NCI-H1092 treated with DMSO at 0.1 percent for 48 hours (cell line): ENCODE measurements at places on chromosomes 1 and 21.

GRCh38 chr1:73801912-73802429, 396.0 kb downstream of the LRRIQ3 start:
- no peak for DNase-seq

DNA sequence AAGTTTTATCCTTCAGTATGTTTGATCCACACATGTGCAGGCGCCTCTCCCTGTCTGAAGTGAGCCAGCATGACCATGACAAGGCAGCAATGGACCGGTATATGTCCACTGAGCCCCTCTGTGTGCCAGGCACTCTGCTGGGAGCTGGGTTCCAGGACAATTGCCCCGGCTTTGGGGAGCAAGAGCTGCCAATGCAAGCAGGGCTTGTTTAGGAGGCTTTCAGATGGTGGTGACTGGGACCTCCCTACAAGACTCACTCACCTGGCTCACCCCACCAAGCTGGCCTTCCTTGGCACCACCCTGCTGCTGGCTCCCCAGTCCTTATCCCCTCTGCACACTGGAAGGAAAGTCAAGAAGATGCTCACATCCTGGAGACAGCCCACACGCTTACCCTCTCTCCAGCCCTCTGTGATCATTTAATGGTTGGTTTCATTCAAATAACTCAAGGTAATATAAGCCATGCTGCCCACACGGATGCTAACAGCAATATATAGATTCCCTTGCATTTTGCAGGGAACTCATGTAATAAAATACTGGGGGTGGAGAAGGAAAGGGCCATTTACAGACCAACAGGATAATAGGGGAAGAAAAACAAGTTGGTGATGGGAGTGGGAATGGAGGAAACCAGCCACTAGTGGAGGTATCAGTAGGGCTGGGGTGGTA, 23.6 kb downstream of the KCND3 start:
- DNase-seq, result no peak

DNA sequence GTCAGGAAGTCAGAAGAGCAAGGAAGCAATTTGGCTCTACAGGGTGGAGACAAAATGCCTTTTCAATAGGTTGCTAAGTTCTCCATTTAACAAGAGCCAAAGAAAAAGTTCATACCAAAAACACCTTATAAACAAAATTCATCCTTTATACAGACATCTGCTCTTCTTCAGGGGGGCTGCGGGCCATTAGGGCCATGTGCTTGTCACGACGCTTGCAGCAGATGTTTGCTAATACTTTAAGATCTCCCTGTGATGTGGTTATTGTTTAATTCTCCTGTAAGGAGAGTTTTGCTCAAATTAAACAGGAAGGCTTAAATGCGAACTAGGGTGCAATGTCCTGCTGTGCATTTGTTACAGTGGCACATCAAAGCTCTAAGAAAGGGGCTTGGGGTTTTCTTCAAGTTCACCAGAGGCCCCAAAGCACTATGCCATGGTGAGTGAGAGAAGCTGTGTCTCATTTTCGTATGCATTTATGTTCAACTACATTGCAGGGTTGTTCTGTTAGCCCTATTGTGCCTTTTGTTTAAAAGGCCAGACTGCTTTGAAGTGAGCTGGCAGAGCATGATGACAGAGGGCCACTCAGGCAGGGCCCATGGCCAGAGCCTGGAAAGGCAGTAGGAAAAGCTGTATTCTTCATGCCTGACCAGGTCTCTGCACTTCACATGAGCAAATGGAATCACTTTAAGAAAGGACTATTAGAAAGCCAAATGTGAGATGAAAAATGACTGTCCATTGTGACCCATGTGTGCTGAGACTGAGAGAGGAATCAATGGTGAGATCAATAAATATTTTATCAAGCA, 24.8 kb upstream of the NTPCR start:
- DNase-seq, result peak; percentile 40

- DNase-seq, result peak; percentile 15
These were observed 7.6 kb downstream of the UBASH3A start for GRCh38 chr21:42411197-42411869.

GRCh38 chr21:42596657-42597056, 56.8 kb upstream of the PDE9A start:
- no peak for DNase-seq

DNA sequence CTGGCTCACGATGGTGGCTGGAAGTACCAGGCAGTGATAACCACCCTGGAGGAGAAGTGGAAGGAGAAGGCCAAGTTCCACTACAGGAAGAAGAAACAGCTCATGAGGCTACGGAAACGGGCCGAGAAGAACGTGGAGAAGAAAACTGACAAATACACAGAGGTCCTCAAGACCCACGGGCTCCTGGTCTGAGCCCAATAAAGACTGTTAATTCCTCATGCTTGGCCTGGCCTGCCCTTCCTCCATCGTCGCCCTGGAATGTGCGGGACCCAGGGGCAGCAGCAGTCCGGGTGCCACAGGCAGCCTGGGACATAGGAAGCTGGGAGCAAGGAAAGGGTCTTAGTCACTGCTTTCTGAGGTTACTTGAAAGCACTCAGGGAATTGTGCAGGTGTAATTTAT, 10.8 kb downstream of the IL24 start:
- no peak for DNase-seq

DNA sequence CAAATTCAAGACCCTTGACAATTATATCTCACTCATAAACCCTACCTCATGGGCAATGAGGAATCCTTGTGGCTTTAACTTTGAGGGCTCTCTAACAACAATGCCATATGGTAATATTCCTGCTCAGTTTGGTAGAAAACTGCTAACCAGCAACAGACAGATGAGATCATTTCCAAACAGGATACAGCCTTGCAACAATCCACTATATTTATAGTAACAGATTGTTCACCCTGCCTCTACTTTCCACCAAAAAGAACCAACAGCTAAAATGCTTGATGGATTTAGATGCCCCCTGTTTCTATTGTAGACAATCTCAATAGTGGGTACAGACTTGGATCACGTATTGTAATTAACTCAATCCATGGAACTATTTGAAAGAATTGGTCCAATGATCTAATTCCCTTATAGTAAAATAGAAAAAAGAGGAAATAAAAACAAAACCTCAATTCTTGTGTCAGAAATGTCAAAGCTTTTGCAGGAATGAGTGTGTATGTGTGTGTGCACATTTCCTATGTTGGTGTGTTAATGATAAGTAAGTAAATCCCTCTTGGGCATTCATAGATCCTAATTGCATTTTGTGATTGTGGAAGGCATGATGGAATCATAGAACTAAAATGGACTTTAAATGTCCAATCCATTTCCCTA, 100.0 kb upstream of the EDEM3 start:
- DNase-seq, result no peak

DNA sequence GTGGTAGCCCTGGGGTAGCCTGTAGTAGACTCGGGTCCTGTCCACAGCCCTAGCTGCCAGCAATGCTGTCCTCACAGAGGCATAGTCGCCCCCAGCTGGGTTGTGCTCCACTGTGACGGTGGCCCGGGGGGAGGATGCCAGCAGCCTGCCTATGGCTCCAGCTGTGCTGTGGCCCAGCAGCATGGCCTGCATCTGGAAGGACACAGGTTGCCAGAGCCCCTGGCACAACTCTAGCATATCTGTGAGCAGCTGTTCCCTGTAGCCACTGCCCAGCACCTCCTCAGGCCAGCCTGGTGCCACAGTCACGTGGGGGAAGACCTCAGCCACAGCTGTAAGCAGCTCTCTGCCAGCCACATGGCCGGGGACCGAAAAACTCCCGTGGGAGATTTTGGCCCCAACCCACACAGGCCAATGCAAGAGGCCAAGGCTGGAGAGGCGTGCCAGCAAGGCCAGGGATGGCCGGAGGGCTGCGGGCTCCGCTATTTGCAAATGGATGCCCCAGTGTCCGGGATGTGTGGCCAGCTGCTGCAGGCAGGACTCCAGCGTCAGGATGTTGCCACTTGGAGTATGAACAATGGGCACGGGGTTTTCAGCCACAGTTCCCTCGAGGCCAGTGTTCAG, 13.9 kb downstream of the FAM151A start:
- DNase-seq, result no peak

DNA sequence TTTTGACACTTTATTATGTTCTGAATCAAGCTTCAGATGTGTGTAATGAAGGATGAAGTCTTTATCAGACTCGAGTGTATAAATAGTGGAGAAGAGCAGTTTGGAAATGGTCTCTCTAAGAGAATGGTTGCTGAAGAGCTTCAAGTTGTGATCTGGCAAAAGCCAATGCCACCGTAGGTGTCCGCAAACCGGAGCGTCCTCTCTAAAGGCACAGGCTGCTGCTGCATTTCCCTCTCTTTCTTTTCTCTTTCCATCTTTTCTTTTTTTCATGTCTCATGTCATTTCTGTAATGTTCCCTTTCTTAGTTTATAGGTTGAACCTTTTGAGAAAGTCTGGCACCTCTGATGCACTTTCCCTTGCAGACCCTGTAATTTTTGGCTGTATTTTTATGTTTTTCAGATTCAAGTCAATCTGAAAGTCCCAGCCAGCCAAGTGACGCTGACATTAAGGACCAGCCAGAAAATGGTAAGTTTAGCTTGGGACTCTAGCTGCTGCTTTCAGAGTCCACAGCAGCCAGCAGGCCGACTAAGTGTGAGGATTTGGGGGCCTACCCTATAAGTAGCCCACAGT, 194.8 kb downstream of the NFIA start:
- DNase-seq, result no peak

- no peak for DNase-seq
These were observed 179.3 kb downstream of the ZC3H11B start for GRCh38 chr1:219433496-219434131.

GRCh38 chr1:119007670-119008482, 19.7 kb upstream of the TBX15 start:
- peak; percentile 10 for DNase-seq

- DNase-seq, result no peak
These were observed 20.4 kb downstream of the PTGFRN start for GRCh38 chr1:116929961-116930592.
